ENCODE measurements at places on chromosomes 12 and 14.

DNA sequence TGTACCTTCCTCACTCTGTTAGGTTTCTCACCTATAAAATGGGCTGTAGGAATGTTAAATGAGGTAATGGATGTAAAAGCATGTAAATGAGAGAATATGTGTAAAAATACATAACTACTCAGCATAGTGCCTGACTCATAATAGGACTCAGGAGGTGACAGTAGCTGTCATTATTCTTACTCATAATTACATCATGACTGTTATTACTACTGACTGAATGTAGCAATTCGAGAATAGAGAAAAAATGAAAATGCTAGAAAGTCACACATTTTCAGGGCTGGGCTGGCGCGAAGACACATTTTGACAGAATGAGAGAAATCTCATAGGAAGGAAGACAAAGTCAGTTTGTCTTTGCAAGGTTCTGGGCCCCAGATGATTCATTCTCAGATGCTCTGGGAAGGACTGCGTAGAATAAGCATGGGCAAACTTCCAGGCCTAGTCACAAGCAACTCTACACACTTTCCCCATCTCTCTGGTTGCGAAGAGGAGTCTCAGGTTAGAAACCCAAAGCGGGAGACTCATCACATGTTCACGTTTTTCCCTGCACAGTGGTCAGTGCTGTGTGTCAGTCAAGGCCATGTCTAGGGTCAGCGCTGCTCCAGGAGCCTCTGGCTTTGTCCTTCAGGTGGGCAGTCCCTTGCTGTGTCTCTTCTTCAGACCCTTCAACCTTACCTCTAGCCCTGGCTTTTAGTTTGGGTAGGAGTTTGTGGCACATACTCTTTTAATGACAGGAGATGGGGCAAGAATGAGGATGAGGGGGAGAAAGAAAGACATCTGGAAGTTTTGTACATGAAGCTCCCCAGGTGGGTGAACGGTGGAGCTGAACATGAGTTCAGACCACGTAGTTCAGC lies 8.4 kb downstream of the GPRC5A start:
- DNase-seq: peak; percentile 98

- no peak for DNase-seq
Measured at GRCh38 chr12:68998041-68998440, 65.1 kb upstream of the CPM start.

DNA sequence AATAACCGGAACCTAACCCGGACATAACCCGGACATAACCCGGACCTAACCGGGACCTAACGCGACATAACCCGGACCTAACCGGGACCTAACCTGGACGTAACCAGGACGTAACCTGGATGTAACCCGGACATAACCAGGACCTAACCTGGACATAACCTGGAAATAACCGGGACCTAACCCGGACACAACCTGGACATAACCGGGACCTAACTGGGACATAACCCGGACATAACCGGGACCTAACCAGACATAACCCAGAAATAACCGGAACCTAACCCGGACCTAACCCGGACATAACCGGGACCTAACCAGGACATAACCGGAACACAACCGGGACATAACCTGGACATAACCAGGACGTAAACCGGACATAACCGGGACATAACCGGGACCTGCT lies 6.7 kb upstream of the FBRSL1 start:
- no peak for DNase-seq

- no peak for DNase-seq
Measured at GRCh38 chr14:79407572-79407971, 803.7 kb downstream of the DIO2 start.

- no peak for DNase-seq
Measured at GRCh38 chr14:98623788-98624415, 648.1 kb downstream of the BCL11B start.

DNA sequence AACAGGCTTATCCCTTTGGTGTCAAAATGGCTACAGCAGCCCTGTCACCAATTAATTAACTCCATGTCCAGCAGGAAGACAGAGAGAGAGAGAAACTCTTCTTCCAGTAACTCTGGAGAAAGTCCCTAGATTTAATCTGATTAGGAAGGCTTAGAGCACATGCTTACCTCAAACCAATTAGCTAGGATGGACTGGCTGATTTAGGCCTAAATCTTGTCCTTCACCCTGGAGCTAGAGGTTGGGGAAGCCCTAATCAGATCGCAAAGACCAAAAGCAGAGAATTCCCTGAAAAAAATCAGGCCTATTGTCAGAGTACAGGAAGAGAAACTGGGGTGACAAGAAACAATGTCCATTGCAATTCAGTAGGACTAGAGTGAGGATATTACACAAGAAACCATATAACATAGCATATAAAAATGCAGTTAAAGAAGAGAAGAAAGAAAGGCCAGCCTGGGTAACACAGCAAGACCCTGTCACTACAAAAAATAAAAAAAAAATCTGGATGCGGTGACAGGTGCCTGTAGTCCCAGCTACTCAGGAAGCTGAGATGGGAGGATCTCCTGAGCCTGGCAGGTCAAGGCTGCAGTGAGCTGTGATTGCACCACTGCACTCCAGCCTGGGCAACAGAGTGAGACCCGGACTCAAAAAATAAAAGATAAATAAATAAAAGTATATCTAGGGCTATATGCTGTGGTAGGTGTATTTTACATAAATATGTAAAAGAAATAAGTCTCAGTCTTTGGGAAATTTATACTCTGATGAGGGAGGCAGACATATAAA lies 34.9 kb upstream of the TUBA1A start:
- no peak for DNase-seq

DNA sequence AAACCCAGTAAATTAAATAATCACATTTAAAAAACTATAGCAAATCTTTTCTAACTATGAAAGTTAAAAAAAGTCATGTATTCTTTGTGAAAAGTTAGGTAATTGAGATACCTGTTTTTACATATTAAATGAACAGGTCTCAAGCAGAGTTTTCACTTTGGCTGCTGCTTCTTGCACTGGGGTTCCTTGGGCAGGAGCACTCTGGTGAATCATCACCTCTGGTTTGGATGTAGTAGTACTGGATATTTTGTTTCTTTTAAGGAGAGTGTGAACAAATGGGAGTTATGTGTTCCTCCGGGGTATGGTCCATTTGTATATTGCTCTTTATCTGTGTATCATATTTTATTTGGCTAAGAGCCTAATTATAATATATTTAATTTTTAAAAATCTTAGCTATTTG lies 82.7 kb downstream of the FUT8 start:
- no peak for DNase-seq

GRCh38 chr14:105195522-105196264 lies 14.6 kb upstream of the NUDT14 start:
- DNase-seq: no peak

- DNase-seq: no peak
Measured at GRCh38 chr14:53368066-53368465, 214.9 kb upstream of the DDHD1 start.

- peak; percentile 97 for DNase-seq
Measured at GRCh38 chr12:14849661-14850060, 6.3 kb upstream of the ART4 start.

DNA sequence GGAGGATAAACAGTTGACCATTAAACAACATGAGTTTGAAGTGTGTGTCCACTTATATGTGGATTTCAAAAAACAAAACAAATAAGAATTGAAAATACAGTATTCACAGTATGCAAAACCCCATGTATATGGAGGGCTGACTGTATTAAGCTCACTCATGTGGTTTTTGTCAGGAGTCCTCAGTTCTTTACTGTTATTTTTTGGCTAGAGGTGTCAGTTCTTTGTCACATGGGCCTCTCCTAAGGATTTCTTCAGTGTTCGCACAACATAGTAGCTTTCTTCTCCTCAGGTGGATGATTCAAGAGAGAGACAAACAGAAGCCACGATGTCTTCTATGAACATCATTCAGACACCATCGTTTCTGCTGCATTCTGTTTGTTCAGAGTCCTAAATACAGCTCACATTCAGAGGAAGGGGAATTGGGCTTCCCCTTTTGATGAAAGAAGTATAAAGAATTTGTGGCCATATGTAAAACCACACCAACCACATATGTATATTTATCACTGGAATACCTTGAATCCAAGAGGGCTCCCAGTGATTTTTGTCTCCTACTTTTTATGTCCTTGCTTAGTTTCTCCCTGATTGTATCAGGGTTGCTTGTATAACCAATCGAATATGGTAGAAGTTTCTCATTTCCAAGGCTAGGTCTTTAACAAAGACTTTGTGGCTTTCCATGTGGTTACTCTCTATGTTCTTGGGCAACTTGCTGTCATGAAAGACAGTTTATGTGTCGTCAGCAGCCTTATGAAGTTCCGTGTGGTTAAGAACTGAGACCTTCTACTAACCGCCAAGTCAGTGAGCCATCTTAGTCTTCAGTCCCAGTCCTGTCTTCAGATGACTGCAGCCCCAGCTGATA lies 18.9 kb downstream of the MNAT1 start:
- DNase-seq: peak; percentile 15

GRCh38 chr14:45094275-45094674 lies 10.4 kb downstream of the PRPF39 start:
- DNase-seq: no peak

- no peak for DNase-seq
Measured at GRCh38 chr14:73237219-73237785, at the start of gene PAPLN. PAPLN (plus strand) TSS chr14:73237506; CDS start chr14:73239779, 2,273 bp downstream.

DNA sequence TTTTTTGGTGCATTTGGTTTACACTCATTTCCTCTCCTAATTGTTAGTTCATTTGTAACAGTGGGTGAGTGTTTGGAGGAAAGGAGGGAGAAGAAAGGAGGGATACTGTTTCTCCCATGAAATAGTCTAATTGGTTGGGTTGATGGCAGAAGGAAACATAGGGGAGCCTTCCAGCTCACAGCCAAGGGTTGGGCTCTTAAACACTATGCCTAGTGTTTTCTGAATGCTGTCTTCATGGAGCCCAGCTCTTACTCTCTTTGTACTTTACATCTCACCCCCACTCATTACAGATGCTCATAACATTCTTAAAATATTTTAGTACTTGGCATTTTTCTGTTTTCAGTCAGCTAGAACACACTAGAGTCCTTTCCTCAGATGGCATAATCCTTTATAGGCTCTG lies 38.2 kb downstream of the BAZ2A start:
- DNase-seq: peak; percentile 20

DNA sequence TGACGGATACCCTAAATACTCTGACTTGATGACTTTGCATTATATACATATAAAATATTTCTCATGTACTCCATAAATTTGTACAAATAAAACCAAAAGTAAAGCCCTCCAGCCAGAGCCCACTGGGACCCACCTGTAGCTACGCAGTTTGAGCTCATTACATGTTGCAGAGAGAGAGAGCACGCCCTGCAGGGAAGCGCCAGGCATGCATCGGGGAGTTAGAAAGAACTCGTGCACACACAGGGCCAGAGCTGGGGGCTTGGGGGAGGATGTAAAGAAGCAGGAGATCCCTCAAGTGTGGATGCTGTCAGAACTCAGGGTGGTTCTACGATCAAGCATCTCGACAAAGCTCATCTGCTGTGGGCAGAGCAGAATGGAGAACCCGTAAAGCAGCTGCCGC lies 178.5 kb upstream of the RTL1 start:
- no peak for DNase-seq

GRCh38 chr12:62977883-62978282 lies 42.9 kb upstream of the PPM1H start:
- DNase-seq: no peak

- DNase-seq: no peak
Measured at GRCh38 chr12:95002754-95003153, 743 bp downstream of the NDUFA12 start.

DNA sequence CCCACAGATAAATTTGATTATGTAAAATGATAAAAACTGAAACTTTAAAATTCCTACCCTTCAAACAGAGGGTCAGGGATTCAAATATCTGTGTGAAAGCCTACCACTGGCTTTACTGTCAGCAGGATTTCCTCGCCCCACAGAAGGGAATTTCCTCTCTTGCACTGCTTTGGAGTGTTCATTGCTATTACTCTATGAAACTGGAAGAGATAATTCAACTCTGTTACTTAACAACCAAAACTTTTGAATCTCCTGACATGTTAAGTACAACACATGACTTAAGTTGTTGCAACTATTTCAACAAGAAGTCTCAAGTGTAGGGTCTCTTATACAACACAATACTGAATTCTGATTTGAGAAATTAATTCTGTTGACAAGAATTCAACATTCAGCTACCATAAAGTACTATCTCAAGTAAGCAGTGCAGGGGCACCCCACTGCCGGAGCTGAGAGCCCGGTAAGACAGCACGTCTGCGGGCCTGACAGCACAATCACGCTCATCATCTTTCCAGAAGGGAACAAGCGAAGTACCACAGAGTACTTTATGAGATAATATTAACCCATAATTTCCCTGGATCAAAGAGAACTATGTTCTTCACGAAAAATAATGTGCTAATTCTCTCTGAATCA lies 22.9 kb downstream of the DICER1 start:
- DNase-seq: no peak

- peak; percentile 94 for DNase-seq
Measured at GRCh38 chr14:52131640-52132320, 62.9 kb upstream of the NID2 start.

GRCh38 chr12:59828521-59828920 lies 232.7 kb downstream of the SLC16A7 start:
- no peak for DNase-seq

DNA sequence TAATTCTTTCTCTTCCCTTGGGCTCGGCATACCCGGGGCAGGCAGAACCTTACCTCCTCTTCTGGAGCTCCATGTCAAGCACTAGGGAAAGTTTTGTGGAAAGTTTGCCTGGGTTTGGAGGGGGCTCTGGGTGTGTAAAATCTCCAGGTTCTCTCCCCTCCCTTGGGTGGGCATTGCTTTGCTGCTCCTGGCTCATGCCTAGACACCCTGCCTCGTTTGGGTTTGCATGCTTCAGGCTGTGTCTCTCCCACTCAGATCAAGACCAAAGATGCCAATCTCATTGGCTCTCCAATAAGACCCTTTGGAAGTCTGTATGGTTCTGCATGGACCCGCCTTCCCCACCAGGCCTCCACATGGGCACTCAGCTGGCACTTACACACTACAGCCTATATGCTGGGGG lies 6.2 kb upstream of the KRT2 start:
- DNase-seq: no peak

- no peak for DNase-seq
Measured at GRCh38 chr14:85619851-85620250, 89.9 kb downstream of the FLRT2 start.

- DNase-seq: no peak
Measured at GRCh38 chr12:4438834-4439596, 6.6 kb downstream of the FGF6 start.

DNA sequence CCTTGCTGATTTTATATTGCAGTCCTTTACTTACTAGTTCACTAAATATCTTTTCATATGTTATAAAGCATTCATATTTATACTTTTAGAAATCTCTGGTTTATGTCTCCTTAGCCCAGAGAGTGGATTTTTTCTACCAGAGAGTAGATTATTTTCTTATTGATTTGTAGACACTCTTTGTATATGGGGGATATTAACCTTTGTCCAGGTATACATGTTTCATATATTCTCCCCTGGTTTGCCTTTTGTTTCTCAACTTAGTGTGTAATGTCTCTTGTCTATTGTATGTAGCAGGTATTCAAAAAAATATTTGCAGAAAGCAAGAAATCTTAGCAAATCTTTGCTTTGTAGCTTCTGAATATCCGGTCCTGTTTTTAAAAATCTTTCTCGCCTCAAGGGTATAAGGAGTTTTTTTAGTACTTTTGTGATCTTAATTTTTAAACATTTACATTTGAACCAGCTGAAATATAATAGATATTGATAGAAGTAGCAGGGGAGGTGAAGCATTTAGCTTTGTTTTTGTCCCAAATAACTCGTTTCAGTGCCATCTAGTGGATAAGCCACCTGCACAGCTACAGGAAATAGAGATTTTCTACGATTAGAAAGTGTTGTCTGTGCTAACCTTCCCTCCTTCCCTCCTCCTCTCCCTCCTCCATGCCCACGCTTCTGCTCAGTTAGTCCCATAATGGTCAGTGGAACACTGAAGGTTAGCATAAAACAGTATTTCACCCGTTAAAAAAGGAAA lies 97.0 kb downstream of the PHETA1 start:
- peak; percentile 49 for DNase-seq
